ENCODE measurements at places on chromosomes 7 and 10. TPM values are rescaled to one million over a fixed set of nuclear protein-coding genes. Genes with fewer than 3 reads are reported as not detected.

Gene BNIP3
- 41.1 TPM for total RNA-seq

Gene NXPH1
- not detected for total RNA-seq

Gene ALKBH4
- 11.0 TPM for total RNA-seq

Gene GTPBP4
- 21.1 TPM for total RNA-seq

Gene GPR37
- 4.7 TPM for total RNA-seq

Gene DAGLB
- total RNA-seq: 9.9 TPM

Gene ACTL6B
- not detected for total RNA-seq

Gene PNLIP
- total RNA-seq: not detected

Gene CNPY1
- not detected for total RNA-seq

Gene TMEM196
- total RNA-seq: not detected

Gene CLCN1
- total RNA-seq: not detected

Gene CPA4
- total RNA-seq: 2.7 TPM

Gene GIMAP5
- not detected for total RNA-seq

Gene C1GALT1
- total RNA-seq: 4.8 TPM

Gene TMEM273
- not detected for total RNA-seq

Gene AEBP1
- 20.2 TPM for total RNA-seq

Gene SLC18A2
- total RNA-seq: not detected

Gene C10orf67
- not detected for total RNA-seq

Gene NRP1
- total RNA-seq: 306 TPM

Gene CUBN
- total RNA-seq: 2.2 TPM

Gene STAG3
- total RNA-seq: 0.32 TPM

Gene CAMK1D
- total RNA-seq: 0.94 TPM

Gene CELF2
- 4.4 TPM for total RNA-seq

Gene PRLHR
- not detected for total RNA-seq

Gene ITIH2
- total RNA-seq: not detected

Gene GSTO2
- 1.7 TPM for total RNA-seq

Gene MEIG1
- 0.52 TPM for total RNA-seq

Gene AKR1E2
- 3.8 TPM for total RNA-seq

Gene ADAM22
- total RNA-seq: 0.47 TPM

Data from bronchial smooth muscle cell (primary cell).